ENCODE measurements at places on chromosomes 16 and 17.

DNA sequence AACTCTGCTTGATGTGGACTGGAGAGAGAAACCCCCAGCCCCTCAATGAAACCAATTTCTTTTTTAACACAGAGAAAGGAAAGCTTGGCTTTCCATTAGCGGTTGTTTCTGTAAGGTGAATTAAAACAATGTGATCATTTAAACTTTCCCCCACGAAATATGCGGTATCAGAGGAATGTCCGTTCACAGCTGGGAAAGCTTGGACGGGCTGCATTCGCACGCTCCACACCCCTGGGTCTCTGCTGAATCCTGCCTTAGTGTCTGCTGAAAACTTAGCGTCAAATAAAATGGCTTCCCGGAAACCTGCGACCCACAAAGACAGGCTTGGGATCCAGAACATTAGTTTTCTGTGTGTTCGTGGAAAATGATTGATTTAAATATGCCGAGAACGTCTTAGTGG lies 71.7 kb downstream of the C16orf95 start:
- no peak for DNase-seq

DNA sequence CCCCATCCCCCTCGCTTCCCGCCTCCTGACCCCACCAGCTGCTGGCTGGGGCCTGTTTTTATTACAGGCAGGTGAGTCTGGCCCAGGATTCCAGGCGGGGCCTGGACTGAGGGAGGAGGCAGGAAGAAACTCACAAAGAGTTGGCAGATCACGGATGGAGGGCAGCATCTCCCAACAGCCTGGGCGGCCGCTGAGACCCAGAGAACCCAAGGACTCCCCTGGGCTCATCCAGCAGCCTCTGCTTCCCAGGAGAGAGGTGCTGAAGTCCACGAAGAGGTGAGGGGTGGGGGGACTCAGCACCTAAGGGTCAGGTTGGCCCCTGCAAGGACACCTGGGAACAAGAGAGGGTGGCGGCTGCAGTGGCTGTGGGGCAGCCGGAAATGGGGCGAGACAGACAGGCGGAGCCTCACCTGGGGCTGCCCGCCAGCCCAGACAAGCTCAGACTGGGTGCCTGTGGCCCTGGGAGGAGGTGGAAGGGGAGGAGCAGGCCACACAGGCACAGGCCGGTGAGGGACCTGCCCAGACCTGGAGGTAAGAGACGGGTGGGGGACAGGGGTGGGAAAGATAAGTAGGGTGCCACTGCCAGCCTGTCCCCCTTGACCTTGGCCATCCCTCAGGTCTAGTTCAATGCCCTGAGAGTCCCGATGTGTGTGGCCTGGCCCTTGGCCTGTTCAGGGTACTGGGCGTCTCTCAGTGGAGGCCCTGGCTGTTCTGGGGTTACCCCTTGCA lies 8.7 kb upstream of the ADGRG1 start:
- DNase-seq: no peak

DNA sequence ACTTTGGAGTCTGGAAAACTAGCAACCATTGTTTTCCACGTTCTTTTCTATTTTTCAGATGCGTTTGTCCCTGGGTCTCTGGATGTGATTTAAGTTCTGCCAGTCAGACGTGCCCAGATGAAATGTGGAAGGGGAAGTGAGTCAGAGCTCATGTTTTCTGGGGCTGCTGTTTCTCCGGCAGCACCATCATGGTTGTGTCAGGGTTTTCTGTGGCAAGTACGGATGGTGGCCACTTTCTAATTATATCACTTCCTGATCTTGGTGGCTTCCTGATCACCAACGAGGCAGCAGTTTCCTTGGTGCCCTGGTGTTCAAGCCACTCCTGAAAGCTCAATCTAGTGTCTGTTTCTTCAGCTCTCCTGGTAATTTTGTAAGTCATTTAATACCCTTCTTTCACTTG lies 31.4 kb upstream of the PMFBP1 start:
- DNase-seq: no peak

- DNase-seq: no peak
These were observed 364.6 kb downstream of the CDH13 start for GRCh38 chr16:82991410-82991809.

DNA sequence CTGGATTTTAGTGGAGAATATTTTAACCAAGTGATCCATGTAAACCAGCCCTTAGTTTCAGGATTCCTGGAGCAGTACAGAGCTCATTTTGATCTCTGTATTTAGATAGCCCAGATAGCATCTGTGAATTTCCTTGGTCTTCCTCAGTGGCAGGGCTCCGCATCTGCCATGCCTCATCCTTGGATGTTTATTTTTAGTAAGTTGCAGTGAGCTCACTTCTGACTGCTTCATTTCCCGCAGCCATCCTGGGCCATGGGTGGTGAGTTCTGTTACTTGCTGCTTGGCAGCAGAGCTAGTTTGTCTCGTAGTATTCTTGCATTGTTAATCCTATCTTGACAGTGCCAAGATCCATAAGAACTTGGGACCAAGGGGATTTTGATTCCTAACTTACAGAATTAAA lies 33.7 kb downstream of the IST1 start:
- no peak for DNase-seq

DNA sequence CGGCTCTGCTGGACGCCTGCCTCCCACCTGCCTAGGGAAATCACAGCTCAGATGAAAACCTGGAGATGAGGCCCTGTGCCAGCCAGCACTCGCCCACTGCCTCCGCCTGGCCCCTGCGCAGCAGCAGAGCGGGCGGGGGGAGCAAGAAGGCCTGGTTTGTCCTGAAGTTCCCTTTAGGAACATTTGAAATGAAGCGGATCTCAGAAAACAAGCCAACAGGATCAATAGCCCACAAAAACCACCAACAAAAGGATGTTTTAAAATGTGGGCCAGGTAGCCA lies 48.0 kb downstream of the RBFOX3 start:
- DNase-seq: no peak

GRCh38 chr17:16378636-16379282 lies 2.1 kb upstream of the UBB start:
- no peak for DNase-seq

- DNase-seq: no peak
These were observed 279.6 kb downstream of the HS3ST3A1 start for GRCh38 chr17:13321951-13322701.

DNA sequence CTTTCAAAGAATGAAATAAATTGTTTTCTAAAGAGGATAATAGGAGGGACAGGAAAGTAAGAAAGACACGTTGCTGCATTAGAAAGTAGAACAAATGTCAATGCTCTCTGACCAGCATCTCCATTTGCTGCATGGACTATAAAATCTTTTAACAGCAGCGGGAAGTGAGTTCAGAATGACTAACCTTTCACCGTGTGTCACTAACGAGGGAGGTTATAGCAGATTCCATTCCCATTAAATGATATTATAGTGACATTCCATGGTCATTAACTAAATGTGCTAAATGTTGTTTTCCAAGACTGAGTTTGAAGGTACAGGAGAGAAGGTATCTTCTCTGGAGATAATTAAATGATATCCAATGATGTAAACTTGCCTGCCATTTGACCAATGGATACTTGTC lies 127.1 kb upstream of the HS3ST3A1 start:
- DNase-seq: no peak

DNA sequence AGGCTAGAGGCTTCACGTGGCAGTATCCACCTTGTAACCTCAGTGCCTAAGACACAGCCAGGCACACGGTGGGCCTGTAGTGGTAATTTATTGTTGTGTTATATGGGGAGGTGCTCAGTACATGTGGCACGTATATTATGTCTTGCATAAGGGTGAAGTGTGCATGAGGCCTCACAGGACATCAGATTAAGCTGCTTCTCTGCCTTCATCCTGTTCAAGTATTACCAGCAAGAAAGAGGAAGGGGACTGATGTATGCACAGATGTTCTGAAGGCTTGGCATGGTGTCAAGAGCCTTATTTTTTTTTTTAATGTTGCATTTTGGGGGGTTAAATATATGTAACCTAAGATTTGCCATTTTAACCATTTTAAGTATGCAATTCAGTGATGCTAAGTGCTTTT lies 71.6 kb downstream of the ABCC1 start:
- DNase-seq: no peak

DNA sequence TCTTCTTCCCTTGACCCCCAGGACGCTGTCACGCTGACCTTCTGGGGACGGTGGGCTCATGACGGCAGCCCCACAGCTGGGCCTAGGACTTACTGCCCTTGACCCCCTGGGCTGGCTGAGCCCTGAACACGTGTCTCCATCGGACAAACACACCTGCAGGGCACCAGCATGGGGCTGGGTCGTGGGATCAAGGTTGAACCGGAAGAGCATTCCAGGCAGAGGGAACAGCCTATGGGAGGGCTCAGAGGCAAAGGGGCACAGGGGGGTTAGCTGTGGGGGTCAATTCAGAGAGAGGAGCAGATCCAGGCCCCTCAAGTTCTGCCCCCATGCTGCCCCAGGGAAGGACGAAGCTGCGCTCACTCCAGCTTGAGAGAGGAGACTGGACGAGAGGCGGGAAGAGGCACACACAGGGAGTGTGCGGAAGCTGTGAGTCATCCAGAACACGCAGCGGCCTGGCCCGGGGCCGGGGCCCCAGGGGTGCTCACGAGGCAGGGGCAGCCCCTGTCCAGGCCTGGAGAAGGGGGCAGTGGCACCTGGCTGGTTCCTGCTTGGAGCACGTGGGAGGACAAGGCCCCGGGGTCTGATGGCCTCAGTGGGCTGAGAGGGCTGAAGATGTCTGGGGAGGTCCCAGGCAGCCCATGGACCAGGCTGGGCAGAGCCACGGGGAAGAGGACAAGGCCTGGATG lies 9.9 kb downstream of the SSTR5 start:
- no peak for DNase-seq

- DNase-seq: no peak
These were observed 126.9 kb upstream of the CHMP6 start for GRCh38 chr17:80864751-80865150.

DNA sequence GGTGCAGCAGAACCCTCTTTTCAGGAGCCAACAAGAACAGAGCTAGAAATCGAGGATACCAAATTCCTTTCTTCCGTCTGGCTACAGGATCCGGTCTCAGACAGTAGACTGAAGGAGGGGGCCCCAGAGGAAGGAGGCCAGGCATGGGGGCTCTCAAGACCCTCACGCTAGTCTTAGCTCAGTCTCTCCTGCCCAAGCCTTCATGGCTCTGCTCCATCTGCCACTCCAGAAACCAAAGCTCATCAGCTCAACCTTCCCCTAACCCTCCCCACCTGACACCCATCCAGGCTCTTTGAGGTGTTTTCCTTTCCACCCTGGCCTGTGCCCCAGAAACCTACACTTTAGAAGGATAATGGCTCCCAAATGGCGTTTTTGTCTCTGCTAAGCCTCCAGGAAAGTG lies 6.2 kb upstream of the TMEM92 start:
- DNase-seq: no peak

- DNase-seq: no peak
These were observed 2.7 kb upstream of the PRM1 start for GRCh38 chr16:11283820-11284248.

DNA sequence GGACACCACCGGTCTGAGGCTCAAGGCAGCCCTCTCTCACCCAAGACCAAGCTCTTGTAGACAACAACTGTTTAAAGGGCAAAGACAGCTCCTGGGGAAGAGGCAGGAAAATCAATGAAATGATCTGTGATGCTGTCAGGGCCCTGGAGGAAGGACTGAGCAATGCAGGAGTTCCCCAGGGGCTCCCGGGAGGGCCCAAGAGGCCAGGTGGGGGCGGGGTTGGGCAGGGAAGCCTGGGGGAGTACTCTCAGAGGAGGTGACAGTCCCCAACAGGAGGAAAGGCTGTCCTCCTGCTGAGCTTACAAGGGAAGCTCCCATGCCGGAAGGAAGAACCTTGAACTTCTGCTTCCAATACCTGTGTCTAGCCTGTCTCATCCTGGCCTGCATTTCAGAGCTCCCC lies 8.3 kb upstream of the NOS2 start:
- no peak for DNase-seq

DNA sequence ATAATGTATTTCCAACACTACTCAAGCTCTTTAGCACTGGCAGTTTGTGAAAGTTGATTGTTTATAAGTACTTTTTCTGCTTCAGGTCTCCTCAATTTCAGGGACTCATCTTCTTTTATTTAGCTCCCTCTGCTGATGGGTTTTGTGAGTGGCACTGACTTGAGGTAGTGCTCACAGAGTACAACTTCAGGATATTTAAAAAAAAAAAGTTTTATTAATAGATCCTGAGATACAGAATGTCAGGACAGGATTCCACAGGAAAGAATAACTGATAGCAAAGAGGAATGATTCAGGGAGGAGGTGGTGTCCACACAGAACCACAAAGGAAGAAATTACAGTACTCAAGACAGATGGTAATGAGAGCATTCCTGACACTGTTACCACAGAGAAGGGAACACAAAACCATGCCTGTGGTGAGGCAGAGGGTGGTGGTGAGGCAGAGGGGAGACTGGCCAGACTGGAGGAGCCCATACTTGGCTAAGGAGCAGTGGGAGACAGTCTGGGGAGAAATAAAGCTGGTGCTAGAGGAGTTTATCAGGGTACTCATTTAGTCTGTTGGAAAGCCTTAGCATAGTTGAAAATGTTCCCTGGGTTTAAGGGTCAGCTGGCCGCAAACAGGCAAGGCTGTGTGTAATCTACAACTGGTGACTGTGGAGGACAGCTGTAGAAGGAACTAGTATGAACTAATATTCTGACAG lies 63.7 kb downstream of the SPAG9 start:
- peak; percentile 74 for DNase-seq

GRCh38 chr17:82788206-82789001 lies 36.5 kb downstream of the TBCD start:
- no peak for DNase-seq

DNA sequence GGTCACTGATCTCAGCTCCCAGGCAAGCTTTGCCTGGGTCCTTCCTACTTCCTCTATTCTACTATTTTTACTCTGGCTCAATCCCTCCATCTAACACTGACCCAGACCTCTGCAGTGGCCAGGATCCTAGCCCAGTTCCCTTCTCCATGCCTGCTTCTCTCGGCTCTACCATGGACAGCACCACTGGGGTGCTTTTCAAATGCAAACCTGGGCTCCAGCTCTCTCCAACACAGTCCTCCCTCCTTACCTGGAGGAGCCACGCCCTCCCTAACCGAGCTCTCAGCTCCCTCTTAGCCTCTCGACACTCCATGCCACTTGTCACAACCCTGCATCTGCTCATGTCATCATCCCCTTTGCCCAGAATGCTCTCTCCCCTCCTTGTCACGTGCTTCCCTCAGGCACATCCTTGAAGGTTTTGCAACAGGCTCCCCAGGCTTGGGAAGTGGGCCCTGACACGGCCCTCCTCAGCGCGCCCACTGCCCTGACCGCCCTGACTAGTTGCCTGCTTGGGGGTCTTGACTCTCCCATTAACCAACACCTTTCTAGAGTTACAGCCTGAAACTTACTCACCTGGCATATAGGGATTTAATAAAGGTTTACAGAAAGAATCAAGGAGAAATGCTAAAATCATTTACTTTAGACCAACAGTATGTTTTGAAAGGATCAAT lies 41.6 kb downstream of the MARF1 start:
- DNase-seq: no peak

DNA sequence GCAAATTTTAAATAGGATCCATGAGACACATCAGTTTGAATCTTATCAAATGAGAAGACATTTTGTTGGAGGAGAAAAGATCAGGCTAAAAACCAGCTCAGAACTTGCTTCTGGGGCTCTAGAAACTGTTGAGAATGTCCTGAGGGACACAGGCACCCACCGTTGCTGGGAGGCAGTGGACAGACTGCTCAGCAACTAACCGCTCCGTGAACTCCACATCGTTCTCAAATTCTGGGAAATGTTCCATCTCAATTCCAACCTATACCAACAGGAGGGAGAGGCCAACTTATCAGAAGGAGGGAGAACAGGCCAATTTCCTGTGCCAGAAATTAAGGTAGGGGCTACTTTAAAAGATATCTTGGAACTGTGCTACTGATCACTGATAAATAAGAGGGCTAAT lies 8.3 kb downstream of the TAT start:
- DNase-seq: no peak
